ENCODE measurements at places on chromosomes 3 and 15.

DNA sequence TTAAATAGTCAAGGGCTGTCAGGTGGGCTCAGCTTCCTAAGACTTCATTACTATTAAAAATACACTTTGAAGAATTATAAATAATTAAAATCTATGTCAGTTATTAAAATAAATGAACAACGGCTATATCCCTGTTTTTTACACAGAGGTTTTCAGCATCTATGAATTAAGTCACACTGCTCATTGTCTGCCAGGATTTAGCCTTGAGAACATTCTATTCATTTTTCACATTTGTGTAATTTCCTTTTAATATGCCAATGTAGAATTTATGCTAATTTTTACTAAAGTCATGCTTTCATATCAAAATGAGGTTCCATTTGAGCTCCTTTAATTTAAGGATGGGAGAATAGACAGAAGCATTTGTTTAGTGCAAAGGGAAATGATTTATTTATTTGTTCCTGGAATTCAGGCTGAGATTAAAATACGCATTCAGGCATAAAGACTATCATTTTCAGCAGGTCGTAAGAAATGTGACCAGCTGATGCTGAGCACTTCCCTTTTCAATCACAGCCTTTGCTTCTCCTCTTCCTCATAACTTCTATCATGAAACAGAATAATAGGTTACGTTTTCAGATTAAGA is 345.1 kb downstream of the MFSD1 start:
- no peak for DNase-seq

- DNase-seq = no peak
Observed at GRCh38 chr15:69071260-69071659, 56.8 kb downstream of the NOX5 start.

GRCh38 chr3:136152176-136152843 is 43.8 kb downstream of the MSL2 start:
- no peak for DNase-seq

- no peak for DNase-seq
Observed at GRCh38 chr3:29581311-29581710, 300.4 kb downstream of the RBMS3 start.

DNA sequence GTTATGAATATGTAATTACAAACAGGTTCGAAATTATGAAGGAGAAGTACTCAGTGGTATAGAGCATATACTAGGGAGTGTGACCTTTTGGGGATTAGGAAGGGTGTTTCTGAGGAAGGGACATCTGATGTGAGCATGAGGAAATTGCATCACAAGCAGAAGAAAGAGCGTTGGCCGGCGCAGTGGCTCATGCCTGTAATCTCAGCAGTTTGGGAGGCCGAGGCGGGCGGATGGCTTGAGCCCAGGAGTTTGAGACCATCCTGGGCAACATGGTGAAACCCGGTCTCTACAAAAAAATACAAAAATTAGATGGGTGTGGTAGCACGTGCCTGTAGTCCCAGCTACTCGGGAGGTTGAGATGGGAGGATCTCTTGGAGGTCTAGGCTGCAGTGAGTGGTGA is 6.9 kb downstream of the CMTM7 start:
- DNase-seq = no peak

GRCh38 chr3:10550705-10551104 is 45.3 kb upstream of the ATP2B2 start:
- no peak for DNase-seq

DNA sequence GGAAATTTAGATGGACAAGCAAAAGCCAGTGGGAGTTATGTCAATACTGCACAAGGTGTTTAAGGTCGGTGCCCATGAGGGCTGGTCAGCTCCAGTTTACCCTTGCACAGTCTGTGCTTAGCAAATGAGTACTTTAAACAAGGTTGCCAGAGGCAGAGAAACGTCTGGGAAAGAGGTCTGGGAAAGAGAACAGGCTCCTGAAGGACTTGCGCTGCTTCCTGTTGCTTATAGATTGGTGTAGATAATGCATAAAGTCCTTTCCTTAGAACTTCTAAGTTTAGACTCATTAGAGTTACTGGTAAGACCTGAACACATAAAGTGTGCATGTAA is 162.6 kb upstream of the P2RY1 start:
- DNase-seq = no peak

DNA sequence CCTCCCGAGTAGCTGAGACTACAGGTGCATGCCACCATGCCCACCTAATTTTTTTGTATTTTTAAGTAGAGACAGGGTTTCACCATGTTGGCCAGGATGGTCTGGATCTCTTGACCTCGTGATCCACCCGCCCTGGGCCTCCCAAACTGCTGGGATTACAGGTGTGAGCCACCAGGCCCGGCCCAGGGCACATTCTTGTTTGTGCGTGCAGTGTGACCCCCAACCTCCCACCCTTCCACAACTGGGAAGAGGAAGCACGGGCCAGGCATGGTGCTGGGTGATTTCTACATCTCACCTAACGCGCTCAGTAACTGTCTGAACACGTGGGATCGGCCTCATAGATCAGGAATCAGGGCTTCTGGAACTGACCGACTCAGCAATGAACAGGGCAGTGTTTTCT is 48.0 kb downstream of the KLHL6 start:
- DNase-seq = no peak

GRCh38 chr15:101194546-101195125 is 57.2 kb downstream of the CHSY1 start:
- no peak for DNase-seq

Measured in lung (tissue), 17 donors.